ENCODE measurements at places on chromosomes 5 and 9.

- no peak for DNase-seq
Observed at GRCh38 chr5:6405591-6405990, 27.2 kb upstream of the MED10 start.

GRCh38 chr9:111036429-111036789, 1.9 kb downstream of the LPAR1 start:
- DNase-seq: peak; percentile 67

DNA sequence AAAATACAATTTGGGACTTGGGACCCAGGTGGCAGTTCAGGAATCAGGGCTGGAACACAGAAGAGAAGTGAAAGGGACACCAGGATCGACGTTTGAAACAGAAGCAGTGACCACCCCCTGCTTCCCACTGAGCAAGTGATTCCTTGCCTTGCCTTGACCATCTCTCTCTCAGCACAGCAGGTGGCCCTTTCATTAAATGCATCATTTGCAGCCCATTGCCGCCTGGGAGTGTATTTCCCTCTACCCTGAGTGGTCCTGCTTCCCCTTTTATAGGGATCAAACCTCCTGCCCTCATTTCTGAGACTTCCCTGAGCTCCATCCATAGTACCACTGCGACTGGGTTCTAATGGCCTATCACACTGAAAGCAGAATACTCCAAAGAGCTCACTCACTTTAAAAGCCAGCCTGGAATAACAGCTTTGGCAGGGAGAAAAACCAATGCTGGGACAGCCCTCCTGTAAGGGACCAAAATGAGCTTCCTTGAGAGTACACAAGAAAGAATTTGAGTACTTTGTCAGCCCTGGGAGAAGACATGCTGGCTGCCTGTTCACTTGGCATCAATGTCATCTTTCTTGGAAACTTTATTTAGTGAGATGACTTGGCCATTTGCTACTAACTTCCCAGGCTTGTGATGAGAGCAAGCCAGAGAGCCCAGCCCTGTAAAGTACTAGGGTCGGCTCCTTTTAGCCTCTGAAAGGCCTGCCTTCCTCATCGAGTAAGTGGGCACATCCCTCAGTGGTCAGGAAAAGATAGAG, 149.7 kb downstream of the SLIT3 start:
- no peak for DNase-seq

- DNase-seq: peak; percentile 15
Observed at GRCh38 chr9:132806723-132807421, 71.2 kb downstream of the AK8 start.

DNA sequence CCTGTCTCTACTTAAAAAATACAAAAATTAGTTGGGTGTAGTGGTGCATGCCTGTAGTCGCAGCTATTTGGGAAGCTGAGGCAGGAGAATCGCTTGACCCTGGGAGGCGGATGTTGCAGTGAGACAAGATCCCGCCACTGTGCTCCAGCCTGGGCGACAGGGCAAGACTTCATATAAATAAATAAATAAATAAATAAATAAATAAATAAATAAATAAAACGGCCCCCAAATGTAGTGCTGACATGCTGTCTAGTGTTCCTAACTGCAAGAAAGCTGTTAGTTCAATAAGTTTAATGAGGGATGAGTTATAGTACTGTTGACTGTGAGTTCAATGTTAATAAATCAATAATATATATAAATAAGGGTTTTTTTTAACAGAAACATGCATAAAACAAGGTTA, 7.5 kb upstream of the CYFIP2 start:
- no peak for DNase-seq

- no peak for DNase-seq
Observed at GRCh38 chr5:127885176-127885575, 182.0 kb downstream of the CCDC192 start.

- peak; percentile 85 for DNase-seq
Observed at GRCh38 chr5:54753034-54753433, 232.4 kb downstream of the ESM1 start.

DNA sequence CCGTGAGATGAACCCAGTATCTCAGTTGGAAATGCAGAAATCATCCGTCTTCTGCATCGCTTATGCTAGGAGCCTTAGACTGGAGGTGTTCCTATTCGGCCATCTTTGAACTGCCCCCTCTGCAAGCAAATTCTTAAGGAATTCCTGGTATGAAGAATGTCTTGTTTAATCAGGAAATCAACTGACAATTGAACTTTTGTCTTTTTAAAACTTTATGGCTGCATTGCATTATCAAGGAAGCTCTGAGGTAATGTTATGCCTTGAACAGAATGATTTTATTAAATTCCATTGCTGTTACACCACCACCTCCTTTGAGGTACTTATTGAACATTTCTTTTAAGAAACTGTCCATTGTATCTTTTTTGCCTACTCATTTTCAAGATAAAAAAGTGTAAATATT, 1915.7 kb upstream of the CDH9 start:
- no peak for DNase-seq

GRCh38 chr9:114047717-114048116, 30.4 kb downstream of the AMBP start:
- no peak for DNase-seq

DNA sequence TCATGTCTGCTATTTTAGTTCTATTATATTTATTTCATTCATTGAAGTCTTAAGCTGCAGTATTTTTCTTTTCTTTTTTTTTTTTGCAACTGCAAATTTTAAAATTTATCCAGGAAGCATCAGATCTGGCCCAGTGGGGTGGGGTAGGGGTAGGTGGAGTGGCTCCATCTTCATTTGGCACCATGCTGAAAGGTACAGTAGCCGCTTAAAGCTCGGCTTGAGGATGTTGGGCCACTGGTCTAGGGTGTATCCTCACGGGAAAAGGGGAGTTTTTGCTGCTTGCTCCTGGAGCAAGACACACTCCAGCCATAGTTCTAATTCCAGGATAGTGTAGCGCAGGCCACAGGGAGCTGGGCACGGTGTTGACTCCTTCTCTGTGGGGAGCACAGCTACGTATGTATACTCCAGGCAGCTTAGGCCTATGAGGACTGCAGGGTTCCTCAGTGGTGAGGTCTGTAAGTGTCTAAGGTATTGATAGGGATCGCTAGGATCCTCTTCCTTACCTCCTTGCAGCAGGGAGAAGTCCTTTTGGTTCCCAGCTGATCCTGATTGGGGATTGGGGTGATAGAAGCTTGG, 22.7 kb downstream of the RCL1 start:
- no peak for DNase-seq

DNA sequence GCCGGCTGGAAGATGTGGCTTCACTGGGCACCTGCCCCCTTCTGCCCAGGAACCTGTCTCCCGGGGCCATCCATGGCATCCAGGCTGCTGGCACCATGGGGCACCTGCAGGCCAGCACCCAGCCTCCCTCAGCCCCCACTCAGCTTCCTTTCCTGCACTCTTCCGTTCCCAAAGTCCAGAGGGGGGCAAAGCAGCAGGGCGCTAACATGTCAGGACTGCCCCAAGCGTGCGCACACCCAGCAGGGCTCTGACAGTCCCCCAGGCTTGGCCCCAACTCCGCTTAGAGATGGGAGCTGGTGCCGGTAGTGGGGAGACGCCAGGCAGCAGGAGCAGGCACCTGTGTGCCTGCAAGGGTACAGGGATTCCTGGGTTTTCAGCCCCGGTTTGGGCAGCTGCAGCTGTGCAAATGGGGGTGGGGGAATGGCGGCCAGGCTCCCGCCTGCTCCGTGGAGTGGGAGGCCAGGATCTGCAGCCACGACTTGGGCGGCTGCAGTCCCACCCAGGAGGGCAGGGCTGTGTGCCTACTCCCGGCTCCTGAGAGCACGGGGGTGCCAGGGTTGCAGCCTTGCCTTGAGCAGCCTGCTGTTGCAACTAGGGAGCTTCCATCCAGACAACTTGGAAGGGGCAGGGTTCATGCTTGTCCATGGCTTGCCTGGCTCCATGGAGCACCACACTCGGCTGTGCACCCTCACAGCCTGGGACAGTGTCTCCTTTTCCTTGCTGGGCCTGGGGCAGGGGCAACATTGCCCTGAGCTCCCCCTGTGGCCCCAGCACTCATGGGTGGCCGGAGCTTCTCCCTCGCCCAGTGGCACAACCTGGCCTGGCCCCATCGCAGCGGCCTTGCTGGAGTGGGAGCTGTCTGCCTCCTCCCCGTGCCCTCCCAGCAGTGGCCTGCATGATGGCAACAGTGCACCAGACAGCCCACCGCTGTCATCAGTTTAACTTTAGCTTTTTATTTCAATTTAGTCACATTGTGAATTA, 561.1 kb downstream of the MTRR start:
- no peak for DNase-seq

GRCh38 chr9:21966140-21966851, 27.9 kb downstream of the CDKN2A start:
- no peak for DNase-seq

- DNase-seq: no peak
Observed at GRCh38 chr5:159411115-159411514, 80.8 kb upstream of the IL12B start.

- no peak for DNase-seq
Observed at GRCh38 chr5:168736281-168736831, 157.2 kb upstream of the PANK3 start.

- no peak for DNase-seq
Observed at GRCh38 chr5:97125125-97125683, 17.2 kb downstream of the LIX1 start.

DNA sequence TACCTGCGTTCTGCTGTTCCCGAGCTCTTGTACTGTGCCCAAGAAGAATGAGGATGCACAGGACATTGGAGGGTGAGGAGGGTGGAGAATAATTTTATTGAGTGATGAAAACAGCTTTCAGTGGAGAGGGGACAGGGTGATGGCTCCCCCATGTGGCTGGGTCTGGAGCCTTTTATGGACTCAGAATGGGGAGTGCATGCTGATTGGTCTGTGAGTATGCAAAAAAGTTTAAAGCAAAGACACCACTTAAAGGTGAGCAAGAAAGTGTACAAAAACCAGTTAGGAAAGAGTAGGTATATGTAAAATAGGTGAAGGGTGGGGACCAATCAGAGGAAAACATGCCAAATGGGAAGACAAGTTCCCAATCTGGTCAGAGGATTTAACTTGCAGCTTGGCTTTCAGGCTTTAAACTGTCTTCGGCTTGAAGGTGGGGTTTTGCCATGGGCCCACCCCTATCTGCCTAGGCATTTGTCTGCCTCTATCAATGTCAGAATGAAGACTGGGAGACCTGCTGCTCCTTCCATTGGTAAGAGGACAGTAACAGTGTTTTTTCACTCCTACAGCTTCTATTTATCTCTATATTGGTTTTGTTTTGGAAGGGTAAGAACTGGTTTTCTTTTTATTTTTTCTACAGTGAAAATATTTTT, 118.0 kb upstream of the RAI14 start:
- DNase-seq: no peak

DNA sequence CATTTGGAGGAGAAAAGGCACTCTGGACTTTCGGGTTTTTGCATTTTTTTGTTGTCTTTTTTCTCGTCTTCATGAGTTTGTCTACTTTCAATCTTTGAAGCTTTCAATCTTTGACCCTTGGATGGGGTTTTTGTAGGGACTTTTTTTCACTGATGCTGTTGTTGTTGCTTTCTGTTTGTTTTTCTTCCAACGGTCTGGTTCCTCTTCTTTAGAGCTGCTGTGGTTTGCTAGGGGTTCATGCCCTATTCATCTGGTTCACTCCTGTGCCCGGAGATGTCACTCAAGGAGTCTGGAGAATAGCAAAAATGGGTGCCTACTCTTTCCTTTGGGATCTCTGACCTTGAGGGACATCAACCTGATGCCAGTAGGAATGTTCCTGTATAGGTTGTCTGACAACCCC, 378.6 kb upstream of the TYRP1 start:
- DNase-seq: no peak

Data from fibroblast of skin of right biceps (primary cell).